RWPE1 (cell line): ENCODE measurements at places on chromosomes 7 and 10.

DNA sequence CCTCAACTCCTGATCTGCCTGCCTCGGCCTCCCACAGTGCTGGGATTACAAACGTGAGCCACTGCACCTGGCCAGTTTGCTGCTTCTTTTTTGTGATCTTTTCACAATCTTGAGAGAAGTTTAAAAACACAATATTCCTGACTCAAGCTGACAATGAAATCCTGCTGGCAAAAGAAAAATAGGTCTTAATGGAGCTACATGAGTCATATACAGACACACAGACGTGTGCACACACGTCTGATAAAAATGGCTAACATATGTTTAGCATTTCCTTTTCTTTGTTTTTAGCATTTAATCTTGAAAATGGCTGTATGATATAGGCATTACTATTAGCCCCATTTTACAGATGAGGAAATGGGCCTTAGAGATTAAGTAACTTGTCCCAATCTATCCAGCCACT, 29.4 kb upstream of the RAB18 start:
- DNase-seq: peak; percentile 62

DNA sequence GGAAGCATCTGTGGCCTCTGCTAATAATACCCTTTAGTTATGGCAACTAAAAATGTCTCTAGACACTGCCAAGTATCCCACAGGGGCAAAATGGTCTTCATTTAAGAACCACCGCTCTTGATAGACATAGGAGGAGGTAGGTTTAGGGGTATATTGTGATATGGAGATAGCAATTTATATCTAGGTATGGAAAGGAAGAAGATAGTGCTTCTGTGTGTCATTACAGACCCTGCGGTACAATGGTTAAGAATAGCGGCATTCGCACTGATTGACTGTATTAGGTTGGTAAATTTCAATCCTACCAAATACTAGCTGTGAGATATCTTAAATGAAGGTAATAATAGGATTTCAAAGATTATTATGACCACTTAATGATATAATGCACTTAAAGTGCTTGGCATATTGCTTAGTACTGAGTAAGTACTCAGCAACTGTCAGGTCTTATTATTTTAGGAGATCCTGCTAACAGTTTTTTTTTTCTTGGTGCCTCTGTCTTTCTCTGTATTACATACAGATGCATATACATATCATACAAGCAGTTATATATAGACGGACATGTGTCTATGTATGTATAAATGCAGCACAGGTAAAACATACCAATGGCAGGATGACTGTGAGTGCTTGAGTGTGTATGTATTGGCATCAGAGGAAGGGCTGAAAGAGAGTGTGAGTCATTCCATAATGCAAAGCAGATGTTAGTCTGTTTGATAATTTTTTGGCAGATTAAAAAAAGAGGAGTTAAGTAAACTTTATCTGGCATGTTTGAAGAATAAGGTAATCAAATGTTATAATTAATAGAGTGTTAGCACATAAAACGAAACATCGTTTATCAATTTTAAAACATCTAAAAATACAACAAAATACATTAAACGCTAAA, 50.0 kb upstream of the ITGB8 start:
- peak; percentile 18 for DNase-seq

DNA sequence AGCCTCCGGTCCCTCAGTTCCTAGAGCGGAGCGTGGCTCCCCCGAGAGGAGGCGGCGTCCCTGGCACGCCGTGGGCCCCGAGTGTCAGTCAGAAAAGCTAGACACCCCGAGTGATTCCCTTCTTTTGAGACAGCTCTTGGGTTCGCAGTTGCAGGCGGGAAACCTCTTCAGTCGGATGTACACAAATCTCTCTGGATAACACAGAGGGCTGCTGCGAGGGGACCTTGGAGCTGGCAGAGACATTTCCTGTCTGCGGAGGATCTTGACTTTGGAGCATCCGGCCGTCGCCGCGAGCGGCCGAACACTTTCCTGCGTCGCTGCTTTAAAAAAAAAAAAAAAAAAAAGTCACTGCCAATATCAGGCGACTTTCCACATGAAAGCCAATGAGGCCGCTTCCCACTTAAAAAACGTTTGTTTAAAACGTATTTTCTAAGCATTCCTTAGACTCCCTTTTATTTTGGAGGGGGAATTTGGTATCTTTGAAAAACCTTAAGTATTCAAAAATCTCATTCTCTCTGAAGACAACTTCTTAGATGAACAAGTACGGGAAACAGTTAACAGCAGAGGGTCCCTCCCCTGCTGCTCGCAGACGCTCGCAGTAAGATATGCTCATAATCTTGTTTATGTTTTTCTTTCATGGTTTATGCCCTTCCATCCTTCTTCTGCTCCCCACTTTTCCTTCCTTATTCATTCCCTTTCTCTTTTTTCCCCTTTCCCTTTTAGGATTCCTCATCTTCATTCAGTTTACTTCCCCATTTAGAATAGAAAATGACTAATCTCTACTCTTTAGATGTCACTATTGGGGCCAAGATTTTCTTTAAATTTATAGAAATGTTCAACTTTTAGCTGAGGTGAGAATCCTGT, 10.0 kb downstream of the HHEX start:
- no peak for DNase-seq

- no peak for DNase-seq
Measured at GRCh38 chr10:29929006-29929405, 130.4 kb downstream of the JCAD start.

DNA sequence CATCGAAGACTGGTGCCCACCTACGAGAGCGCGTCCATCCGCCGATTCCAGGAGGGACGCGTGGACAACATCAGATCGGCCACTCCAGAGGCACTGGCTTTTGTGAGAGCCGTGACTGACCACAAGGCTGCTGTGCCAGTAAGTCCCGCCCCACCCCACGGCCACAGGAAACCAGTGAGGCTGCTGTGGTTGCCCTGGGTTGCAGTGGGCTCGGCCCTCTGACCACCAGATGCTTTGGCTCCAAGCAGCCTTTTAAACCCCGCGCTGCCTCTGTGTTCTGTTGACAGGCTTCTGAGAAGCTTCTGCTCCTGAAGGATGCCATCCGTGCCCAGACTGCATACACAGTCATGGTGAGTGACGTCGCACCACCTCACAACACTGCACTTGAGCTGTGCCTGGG, 24.4 kb upstream of the C10orf53 start:
- DNase-seq: no peak

DNA sequence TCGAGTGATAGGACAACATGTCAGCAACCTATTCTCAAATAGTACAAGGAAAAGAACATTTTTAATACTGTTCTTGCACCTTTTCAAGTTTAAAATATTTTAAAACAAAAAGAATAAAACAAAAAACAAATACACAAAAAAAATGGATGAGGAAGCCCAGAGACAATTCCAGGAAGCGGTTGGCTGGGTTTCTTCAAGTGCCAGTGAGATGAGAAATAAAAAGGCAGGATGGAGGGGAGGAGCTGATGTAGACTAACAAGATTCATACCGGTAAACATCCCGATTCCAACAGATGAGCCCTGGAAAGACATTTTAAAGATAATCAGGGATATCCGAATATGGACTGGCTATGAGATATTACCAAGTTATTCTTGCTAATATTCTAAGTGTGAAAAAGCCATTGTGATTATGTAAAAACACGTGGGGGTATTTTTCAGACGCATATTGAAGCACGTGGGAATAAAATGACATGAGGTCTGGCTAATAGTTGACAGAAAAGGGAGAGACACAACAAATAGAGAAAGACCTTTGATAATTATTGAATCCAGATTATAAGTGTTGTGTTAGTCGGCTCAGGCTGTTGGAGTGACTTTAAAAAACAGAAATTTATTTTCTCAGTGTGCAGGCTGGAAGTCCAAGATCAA, 101.3 kb upstream of the LRRC4 start:
- no peak for DNase-seq

GRCh38 chr7:157794746-157795065, 457.9 kb downstream of the DNAJB6 start:
- DNase-seq: no peak

- no peak for DNase-seq
Measured at GRCh38 chr10:43843321-43844101, 194.8 kb upstream of the ZNF32 start.

GRCh38 chr7:34835901-34836600, 178.0 kb downstream of the NPSR1 start:
- no peak for DNase-seq

DNA sequence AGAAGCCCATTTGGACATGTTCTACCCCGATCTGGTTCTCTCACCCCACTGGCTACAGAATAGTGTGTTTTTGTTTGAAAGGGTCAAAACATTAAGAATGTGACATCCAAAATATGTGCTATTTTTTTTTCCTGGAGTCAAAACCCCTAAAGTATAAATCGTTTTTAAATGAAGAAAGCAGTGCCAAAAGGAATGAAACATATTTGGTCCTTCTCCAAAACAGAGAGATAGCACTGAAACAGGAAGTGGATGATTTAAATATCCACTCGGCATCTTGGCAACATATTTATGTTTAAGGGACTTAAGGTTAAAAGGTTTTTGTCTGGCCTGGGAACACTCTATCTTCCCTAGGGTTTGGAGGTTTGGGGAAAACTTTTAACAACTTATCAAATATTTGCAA, 32.3 kb downstream of the CALD1 start:
- DNase-seq: no peak

DNA sequence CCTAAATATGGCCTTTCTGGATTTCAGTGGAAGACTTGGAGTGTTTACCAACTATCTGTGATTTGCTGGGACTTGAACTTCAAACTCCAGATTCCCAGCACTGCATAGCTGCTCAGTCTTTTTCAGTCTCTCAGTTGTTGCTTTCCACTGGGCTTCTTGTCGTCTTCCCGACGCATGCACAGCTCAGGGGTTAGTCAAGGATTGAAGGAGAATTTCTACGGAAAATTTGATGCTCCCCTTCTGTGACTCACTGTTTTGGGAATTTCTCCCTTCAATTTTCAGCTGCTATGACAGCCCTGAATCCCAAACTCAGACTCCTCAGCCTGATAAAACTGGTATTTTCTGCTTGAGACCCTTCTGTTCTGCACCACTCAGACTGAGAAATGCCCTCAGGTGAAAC, 91.7 kb downstream of the CYP26A1 start:
- no peak for DNase-seq

DNA sequence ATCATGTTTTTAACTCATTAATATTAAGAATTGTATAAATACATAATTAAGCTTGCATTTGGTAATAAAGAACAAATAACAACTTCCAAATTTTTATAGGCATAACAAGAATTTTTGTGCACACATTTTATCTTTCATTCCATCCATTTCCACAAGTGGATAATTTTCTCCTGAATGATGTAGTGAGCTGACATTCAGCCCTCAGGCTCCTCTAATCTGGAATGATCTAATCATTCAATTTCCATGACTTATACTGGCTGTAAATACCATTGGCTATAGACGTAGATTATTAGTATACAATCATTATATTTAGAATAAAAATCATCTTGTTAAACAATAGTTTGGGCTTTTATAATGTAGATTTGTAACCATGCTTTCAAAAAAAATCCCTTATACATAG, 287.2 kb upstream of the GHITM start:
- no peak for DNase-seq

DNA sequence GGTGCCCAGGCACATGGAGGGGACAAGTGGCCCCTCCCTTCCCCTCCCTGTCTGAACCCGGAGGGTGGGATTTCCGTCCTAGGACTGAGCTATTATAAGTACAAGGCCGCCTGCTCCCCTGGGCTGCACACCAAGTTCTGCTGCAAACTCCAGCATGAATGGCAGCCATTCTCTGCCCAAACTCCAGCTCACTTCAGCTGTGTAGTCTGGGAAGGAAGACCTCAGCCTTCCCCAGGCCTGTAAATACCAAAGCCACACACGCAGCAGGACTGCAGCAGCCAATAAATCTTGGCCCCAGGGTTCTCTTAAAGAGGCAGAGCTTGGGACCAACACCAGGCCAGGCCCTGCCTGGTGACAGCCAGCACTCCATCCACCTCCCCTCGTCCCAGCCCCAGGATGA, 291.3 kb upstream of the ZMIZ1 start:
- DNase-seq: no peak

DNA sequence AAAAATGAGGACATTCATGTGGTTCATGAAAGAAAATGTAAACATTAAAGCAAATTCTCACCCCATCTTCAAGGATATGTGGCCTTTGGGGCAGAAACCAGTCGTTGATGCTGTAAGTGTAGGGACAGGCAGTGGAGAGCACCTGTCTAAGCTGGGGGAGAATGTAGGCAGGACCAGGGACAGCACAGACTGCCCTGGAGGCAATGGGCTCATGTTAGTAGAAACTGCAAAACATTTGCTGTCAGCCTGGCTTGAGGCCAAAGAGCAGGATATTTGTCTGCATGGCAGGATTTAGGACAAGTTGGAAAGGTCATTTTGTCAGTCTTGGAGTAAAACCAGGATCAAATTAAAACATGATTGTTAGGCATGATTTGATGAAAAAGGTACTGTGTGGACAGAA, 211.6 kb upstream of the AGK start:
- DNase-seq: no peak

DNA sequence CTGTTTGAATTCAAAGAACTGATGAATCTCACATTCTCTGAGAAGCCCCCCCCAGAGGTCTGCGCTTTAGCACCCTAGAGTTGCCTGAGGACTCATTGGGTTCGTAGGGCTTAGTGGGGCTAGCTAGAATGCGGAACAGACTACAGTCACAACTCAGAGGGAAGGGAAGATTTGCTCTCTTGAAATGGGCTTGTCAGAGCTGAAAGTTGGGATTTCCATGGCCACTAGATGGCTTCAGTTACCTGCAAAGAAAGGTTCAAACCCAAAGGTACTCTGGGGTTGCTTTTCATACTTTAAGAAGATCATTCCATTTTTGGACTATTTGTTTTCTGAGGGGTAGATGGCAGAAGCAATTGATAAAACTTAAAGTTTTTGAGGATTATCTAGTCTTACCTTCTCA, 205.0 kb downstream of the BBS9 start:
- no peak for DNase-seq

GRCh38 chr7:98189559-98189958, 21.7 kb upstream of the BHLHA15 start:
- DNase-seq: no peak

- DNase-seq: no peak
Measured at GRCh38 chr7:94239661-94240234, 154.9 kb upstream of the COL1A2 start.

DNA sequence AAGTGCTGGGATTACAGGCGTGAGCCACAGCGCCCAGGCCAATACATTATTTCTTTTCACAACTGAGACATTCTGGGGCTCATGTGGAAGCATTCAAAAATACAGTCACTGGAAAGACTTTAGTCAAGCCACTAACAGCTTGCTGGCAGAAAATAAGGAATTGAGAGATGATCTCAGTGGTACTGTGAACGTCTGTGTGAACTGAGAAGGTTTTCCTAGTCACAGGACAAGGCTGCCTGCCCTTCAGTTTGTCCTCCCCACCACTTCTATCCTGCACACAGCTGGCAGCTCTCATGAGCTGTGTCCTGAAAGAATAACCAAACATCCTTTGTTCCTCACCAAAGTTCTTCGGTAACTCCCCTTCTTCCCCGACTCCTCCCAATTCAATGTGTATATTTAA, 31.3 kb upstream of the ITGA8 start:
- DNase-seq: no peak

GRCh38 chr7:50564171-50564570, 1.0 kb downstream of the DDC start:
- DNase-seq: no peak

- peak; percentile 13 for DNase-seq
Measured at GRCh38 chr10:33306701-33307519, 27.6 kb downstream of the NRP1 start.
